Activated T-cell treated with anti-CD3 and anti-CD28 coated beads for 48 hours (primary cell): ENCODE measurements at places on chromosomes 6 and 20.

- DNase-seq: no peak
Measured at GRCh38 chr20:62625516-62625915, 16.8 kb upstream of the SLCO4A1 start.

DNA sequence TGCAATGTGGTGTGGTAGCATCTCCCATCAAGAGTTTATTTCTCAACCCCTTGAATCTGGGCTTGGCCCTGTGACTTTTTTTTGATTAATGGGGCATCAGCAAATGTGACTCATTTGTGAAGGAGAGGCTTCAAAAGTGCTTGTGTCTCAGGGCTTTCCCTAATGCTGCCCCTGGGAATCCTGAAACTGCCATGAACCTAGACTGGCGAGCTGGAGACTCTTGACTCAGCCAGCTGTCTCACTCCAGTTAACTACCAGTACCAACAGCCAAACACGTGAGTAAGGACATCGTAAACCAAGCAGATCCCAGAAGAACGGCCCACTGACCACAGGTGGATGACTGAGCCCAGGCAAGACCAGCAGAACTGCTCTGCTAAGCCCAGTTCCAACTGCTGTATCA lies 72.8 kb upstream of the ADTRP start:
- DNase-seq: no peak

DNA sequence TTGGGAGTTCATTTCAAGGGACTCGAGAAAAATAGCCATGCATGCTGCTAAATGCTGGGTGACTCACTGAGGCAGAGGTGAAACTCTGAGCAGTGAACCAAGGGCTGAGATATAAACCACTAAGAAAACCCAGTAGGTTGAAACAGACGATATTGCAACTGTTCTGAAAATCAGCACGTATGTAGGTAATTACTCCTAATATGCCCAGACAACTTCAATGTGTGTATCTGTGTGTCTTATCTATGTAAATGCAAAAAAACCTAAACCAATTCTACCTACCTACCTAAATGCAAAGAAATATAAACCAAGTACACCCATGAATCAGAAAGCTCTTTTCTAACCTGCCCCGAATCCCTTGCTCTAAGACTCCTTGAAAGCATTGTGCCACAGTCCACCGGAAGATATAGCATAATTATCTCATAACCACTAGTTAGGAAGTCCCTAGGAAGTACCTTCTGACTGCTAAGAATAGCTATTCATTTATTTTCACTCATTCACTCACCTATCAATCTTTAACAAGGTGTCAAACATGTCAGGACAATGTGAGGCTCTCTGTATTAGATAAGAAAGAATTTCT lies 458.7 kb upstream of the RUNX2 start:
- DNase-seq: peak; percentile 4

- no peak for DNase-seq
Measured at GRCh38 chr6:134389658-134390057, 71.7 kb upstream of the SGK1 start.

GRCh38 chr6:7865781-7866180 lies 44.8 kb downstream of the TXNDC5 start:
- no peak for DNase-seq

- DNase-seq: no peak
Measured at GRCh38 chr20:45066372-45066771, 34.6 kb downstream of the KCNS1 start.

GRCh38 chr20:9198460-9198859 lies 129.6 kb downstream of the PLCB4 start:
- DNase-seq: no peak

DNA sequence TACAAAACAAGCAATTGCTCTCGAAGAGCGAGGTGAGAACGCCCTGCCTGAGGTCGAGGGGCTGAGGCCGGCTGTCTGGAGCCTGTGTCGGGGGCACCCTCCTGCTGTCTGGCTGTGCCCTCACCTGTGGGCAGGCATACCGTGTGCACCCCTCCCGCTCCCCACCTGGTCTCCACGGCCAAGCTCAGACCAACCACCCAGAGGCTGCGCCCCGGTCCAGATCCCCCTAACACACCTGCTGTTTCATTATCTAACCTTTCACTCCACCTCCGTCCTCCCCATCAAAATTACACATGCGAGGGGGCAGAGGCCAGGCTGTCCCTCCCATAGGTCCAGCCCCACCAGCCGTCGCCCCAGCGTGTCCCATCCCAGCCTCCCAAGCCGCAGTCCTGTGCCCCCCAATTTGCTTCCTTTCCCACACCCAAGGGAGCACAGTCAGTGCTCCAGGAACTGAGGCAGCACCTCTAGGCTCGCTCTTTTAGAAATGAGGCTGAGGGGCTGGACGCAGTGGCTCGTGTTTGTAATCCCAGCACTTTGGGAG lies 35.2 kb downstream of the NTSR1 start:
- no peak for DNase-seq

DNA sequence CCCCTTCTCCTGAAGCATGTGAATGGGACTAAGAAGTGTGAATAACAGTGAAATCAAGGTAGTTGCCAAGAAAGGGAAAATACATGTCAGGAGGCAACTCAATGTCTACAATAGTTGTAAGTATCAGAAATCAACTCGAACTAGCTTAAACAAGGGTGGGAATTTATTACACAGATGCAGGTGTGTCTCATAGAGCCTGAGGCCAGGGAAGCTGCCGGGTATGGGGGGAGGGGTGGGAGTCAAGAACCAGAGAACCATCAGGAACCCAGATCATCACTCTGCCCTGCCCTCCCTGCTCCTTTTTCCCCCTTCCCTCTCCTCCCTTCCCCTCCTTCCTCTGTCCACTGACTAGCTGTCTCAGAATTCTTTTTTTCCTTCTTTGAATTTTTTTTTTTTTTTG lies 34.9 kb upstream of the BMP6 start:
- no peak for DNase-seq

DNA sequence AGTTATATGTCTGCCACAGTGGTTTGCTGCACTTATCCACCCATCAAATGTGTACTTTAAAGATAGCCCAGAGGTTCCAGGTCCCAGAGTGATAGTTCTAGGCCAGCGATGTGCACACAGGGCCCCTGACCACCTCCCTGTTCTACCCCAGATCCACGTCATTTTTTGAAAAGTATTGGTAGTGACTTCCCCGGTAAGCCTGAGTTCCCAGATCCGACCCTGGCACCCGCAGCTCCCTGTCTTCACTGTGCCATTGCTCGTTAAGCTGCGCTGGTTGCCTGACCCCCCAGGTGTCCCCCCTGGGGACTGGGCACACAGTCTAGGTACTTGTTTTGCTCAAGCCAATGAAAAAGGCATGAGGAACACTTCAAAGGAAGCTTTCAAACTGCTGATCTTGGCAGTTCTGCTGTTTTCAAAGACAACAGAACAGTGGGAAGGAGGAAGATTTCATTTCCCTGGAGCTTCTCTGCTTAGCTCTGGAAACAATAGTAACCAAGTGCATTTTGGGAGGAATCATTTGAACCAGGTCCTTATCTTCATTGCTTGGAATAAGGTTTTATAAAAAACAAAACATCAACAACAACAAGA lies 116.3 kb upstream of the TAB2 start:
- DNase-seq: no peak

- DNase-seq: no peak
Measured at GRCh38 chr20:22951966-22952365, 83.1 kb upstream of the SSTR4 start.

GRCh38 chr6:46796848-46797580 lies 3.8 kb downstream of the MEP1A start:
- no peak for DNase-seq

- no peak for DNase-seq
Measured at GRCh38 chr6:5553767-5554166, 292.5 kb downstream of the FARS2 start.

DNA sequence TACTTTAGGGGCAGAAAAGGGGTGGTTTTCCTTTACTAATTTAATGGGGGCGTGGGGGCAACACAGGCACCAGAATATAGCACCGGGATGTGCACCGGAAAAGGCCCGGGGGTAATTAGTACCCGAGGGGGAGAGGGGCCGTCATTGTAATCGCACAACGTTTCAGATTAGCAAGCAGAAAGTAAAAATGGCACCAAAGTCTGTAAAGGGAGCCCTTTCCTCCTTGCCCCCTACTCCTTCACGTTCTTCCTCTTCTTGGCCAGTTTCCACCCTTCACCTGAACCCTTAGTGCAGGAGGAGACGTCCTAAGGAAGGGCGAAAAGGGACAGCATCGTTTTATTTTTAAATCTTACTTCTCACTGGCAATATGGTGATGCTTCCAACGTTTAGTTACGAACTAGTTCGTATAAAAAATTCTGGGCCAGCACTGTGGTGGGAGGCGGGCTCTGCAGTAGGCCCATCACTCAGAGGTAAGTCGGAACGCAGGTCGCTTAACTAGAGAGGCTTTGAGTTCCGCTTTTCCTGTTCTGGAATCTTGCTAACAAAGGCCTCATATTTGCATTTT lies 742 bp upstream of the CEP85L start:
- DNase-seq: no peak

GRCh38 chr20:52118016-52118623 lies 73.5 kb downstream of the ZFP64 start:
- DNase-seq: no peak

DNA sequence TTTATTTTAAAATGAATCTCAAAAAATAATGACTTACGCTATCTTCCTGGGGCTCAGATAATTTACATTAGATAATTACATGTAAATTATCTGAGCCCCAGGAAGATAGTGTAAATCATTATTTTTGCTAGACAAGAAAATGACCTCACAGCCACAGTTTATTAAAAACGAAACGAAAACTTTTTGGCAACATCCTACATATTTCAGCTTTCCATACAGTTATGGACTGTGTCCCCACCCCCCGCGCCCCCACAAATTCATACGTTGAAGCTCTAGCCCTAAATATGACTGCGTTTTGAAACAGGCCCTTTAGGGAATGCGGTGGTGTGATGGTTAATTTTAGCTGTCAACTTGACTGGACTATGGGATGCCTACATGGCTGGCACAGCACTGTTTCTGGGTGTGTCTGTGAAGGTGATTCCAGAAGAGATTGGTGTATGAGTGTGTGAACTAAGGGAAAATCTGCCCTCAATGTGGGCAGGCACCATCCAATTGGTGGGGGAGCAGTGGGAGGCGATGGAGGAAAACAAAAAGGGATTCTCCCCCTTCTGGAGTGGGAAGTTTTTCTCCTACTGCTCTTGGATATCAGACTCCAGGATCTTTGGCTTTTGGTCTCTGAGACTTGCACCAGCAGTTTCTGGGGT lies 52.6 kb downstream of the TRPC4AP start:
- no peak for DNase-seq
